ENCODE measurements at places on chromosomes 13 and 19. TPM values are rescaled to one million over a fixed set of nuclear protein-coding genes. Genes with fewer than 3 reads are reported as not detected.

MAST1 gene
- not detected for total RNA-seq

DNA sequence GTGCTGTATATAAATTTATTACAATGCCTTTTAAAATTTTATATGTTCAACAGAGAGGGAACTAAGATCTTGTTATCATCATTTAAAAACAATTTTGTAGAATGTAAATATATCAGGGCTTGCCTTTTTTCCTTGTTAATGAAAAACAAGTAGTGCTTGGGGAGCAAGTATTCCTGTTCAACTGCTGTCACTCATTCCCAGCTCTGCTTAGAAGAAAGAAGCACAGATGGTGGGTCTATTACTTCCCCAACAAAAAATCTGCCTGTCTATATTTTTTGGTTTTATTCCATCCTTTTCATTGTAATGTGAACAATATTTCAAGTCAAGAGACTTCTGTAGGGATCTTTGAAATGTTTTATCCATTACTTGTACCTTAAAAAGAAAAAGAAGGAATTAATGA lies 503.9 kb downstream of the GPC5 start:
- DNase-seq = no peak

GRCh38 chr19:33168528-33168927 lies 25.6 kb upstream of the LRP3 start:
- DNase-seq = no peak

GRCh38 chr19:32333227-32333626 lies 12.2 kb upstream of the ZNF507 start:
- DNase-seq = no peak

DNA sequence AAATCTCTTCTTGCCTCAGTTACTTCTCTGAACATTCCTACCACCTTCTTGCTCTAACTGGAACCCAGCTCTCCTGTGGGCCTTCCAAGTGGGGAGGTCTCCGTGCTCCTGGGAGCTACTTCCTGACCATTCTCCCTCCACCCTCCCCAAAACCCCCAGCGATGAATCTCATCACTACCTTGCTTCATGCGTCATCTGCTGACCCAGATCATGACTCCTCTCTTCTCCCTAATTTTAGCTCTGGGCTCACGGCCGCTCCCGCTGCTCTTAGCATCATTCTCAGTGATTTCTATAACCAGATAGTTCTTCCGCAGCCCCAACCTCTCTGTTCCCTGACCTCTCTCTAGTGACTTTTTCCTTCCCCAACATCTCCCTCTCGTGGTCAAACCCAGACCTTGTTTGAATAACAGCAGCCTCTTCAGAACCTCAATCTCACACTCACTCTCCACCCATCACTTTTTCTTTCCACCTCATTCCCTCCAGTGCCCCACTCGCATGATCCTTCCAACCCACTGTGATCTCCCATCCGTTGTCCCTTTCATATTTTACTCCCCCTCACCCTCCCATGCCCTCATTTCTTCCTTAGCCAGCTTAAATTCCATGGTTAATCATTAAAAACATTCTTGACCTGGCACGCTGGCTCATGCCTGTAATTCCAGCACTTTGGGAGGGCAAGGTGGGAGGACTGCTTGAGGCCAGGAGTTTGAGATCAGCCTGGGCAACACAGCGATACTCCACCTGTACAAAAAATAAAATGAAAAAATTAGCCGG lies 21.8 kb downstream of the MRPS12 start:
- DNase-seq = no peak

ZNF571 gene
- 7.2 TPM for total RNA-seq
